ENCODE measurements at places on chromosomes 7 and 10.

DNA sequence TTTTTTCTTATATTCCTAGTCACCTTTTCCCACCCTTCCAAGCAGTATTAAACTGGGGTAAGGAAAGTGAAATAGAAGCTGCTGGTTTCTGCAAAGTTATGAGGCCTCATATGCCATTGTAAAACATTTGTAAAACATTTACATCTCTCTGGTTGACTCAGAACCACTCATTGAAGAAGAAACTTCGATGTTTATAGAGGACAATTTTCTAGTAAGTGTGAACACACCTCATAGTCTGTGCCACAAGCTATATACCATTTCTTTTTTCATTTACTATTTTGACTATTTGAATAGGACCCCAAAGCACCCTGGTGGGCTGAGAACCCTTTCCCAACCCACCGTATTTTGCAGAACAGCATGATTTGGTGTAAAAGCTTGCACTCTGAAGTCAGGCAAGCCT is 12.9 kb upstream of the ITGB1 start:
- DNase-seq: no peak

GRCh38 chr10:65805993-65806392 is 1119.8 kb upstream of the LRRTM3 start:
- no peak for DNase-seq

DNA sequence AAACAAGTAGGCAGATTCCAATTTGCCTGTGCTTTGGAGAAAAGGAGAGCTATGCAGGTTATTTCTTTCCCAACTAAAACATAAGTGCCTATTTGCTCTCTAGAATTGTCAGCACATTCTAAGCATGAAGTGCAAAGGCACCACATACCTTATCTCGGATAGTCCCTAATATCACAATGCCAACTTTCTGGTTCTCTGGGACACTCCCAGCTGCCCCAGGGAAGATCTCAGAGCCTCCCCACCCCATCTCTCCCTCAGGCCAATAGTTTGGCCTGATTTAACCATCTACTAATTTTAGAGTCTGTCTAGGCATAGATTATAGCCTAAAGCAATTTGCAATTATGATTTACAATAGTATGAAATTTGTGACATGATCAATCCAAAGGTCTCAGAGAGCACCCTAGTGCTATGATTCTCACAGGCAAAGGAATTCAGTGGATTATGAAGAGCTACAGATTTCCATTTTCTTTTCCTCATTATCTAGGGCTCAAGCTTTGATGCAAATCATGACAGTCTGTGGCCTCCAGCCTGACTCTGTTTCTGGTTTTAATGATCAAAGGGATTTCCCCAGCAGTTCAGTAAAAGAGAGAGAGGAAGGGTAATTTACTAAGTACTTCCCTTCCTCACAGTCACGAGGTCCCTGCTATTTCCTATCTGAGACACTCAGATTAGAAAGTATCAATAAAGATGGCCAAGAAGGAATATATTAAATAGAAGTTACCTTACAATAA is 29.0 kb upstream of the IL6 start:
- no peak for DNase-seq

DNA sequence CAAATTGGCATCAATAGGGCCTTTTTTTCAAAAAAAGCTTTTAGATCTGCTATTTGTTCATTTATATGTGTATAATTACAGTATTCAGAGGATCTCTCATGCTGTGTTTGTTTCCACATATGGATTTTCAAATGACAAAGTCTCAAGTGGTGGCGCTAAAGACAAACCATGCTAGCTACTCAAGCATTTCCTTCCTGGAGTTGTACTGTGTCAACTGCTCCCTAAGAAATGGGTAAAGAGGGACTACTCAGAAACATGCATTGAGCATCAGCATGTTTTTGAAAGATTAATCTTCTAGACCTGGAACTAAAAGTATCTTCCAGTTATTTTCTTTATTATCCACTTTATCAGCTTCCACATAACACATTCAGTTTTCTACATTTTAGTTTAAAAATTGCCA is 12.7 kb downstream of the CNTNAP2 start:
- no peak for DNase-seq

- DNase-seq: no peak
Observed at GRCh38 chr7:74521855-74522254, 68.1 kb downstream of the GTF2IRD1 start.

- DNase-seq: no peak
Observed at GRCh38 chr10:77943121-77943901, 16.8 kb upstream of the DLG5 start.

DNA sequence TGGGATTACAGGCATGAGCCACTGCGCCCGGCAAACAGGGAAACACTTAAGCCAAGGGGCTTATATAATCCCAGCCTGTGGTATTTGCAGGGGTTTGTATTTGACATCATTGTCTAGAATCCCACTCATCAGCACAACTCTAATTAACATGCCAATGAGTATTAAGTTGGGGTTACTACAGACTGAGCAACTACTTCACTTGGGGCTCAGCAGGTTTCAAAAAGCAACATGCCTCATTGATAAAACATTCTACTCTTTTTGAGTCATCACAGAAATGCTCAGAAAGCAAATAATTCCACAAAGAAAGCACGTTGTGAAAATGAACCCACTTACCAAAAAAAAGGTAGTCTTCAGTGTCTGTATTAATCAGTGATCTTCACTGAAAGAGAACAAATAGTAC is 236.9 kb upstream of the CELF2 start:
- DNase-seq: no peak

- no peak for DNase-seq
Observed at GRCh38 chr10:131233611-131234258, 77.8 kb downstream of the TCERG1L start.

- no peak for DNase-seq
Observed at GRCh38 chr7:47346377-47346914, 235.5 kb downstream of the TNS3 start.

DNA sequence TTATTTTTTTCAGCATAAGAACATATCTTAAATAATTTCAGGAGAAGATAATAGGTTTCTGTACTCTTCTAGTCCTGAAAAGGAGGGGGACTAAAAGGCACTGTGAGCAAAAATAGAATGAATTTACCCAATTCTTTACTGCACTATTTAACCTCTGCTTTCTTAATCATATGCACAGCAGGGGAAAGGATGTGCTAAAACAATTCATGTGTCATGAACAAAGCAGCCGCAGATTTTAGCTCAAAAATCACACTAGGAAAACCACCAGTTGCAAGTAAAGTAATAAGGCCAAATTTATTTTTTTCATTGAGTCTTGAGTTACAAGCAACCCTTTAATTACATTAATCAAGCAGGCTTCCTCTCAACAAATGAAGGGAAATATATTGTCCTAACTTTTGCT is 80.1 kb downstream of the CABCOCO1 start:
- DNase-seq: no peak

GRCh38 chr7:127250312-127251035 is 2.3 kb downstream of the GRM8 start:
- no peak for DNase-seq

GRCh38 chr7:116455499-116455898 is 44.0 kb upstream of the CAV2 start:
- no peak for DNase-seq

GRCh38 chr10:26491276-26491675 is 53.1 kb downstream of the APBB1IP start:
- DNase-seq: no peak

DNA sequence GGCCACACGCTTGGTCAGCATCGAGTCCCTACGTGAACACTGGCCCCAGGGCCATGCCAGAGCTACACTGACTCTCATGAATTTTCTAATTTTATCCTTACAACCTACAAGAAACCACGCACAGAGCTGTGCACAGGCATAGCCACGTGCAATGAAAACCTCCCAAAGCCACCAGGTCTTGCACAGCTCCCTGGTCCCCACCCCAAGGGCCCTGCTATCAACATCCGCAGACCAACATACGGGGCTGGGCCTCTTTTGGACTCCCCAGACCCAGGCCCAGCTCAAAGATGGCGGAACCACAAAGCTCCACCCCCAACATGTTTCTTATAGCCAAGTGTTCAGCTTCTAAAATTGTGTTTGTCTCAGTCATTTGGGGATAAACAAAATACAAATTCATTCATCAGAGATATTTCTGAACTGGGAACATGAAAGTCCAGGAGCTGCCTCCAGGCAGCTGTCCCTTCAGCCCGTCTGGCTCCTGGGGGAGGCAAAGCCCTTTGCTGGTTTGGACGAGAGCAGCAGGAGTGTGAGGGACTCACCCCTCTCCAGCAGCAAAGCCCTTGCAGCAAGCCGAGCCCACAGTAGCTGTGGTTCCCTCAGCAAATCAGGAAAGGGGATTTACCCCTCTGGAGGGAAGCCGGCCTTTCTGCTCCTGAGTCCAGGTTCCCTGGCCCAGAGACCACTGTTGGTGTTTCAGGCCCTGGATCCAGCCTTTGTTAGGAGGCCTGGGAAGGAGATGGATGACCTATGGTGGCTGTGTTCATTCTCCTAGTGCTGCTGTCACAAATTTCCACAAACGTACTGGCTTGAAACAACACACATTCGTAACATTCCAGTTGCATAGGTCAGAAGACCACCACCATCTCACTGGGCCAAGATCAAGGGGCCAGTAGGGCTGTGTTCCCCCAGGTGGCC is 75.1 kb downstream of the OAT start:
- DNase-seq: no peak

GRCh38 chr10:5071411-5072198 is 22.6 kb upstream of the AKR1C3 start:
- no peak for DNase-seq

DNA sequence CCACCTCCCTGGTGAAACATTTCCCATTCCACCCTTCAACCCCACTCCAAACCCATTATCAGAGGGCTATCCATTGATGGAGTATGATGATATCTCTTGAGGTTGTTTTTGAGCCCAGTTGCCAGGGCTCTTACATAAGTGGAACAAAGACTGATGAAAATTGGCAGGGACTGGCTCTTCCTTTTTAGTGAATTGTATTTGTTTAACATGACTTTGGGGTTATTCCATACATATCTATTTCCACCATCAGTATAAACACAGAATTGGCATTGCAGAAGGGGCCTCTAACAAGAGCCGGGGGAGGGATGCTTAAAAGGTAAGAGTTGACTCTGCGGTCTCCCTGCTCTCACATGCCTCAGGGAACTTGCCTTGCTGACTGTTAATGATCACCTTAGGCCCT is 28.9 kb downstream of the FZD1 start:
- no peak for DNase-seq

GRCh38 chr10:4201866-4202825 is 417.1 kb upstream of the KLF6 start:
- DNase-seq: no peak

- DNase-seq: no peak
Observed at GRCh38 chr10:1367938-1368841, 312.0 kb downstream of the WDR37 start.

GRCh38 chr10:46515793-46516192 is 40.7 kb downstream of the GPRIN2 start:
- DNase-seq: no peak

DNA sequence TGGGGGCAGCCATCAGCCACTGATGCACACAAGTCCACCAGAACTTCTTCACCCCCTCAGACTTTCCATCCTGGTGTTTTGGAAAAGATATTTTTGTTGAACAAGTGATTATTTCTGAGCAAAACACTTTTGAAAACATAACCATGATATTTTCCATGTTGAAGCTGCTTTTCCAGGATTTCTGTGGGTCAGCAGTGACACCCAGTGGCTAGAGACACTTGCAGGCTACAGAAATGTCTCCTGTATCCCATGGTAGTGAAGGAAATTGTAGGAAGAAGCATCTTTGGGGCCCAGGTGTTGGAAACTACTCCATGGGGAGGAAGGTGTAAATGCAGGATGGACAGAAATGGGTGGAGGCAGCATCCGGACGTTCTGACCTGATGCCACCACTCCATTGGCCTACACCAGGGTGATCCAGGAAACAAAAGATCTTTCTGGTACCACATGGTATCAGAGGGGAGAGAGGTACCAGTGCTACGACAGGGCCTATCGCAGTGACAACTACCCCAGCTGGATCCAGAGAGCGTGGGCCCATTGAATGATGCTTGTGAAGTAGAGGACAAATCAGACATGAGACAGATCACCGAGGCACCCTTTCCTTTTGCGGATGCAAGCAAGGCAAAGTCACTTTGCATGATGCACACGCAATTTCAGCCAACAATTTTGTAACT is 111.7 kb upstream of the COBL start:
- DNase-seq: no peak

GRCh38 chr7:43824963-43825362 is 44.4 kb downstream of the MRPS24 start:
- DNase-seq: no peak

DNA sequence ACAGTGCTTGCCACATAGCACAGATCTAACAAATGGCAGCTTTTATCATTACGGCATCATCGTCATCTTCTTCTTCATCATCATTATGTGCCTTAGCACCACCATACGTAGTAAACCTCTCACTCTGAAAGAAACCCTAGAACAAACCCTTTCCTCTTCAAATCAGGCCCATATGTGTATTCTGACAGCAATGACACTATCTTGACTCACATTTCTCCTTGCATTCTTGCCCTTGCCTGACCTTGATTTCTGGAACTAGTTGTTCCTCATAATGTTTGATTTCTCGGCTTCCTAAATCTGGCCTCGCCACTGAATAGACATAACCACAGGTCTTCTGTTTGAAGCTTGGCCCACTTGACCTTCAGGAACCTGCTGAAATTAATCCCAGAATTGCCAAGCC is 115.3 kb downstream of the DGKI start:
- DNase-seq: no peak

- DNase-seq: no peak
Observed at GRCh38 chr10:131788386-131788785, 112.4 kb upstream of the PPP2R2D start.

GRCh38 chr10:75971402-75972211 is 540.2 kb downstream of the LRMDA start:
- no peak for DNase-seq

- no peak for DNase-seq
Observed at GRCh38 chr10:4663162-4663992, 162.6 kb upstream of the AKR1E2 start.

GRCh38 chr10:121735263-121735662 is 137.0 kb upstream of the FGFR2 start:
- no peak for DNase-seq

GRCh38 chr7:31036924-31037323 is 15.2 kb upstream of the ADCYAP1R1 start:
- no peak for DNase-seq

GRCh38 chr7:32680259-32681173 is 185.2 kb downstream of the AVL9 start:
- no peak for DNase-seq

DNA sequence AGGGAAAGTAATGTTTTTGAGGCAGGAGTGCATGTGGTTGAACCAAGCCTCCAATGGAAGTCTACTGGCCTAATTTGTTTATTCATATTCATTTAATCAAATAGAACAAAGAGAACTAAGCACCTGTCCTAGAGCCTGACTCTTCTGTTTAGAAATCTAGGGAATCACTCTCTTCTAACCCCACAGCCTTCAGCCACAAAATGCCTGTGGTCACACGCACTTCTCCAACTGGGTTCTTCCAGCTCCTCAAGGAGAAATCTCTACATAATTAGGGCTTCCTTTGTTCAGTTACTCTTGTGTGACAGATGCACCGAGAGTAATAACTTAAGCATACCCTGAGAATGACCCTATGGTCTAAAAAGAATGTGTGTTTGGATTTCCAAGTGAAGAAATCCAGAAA is 133.7 kb upstream of the NAMPT start:
- no peak for DNase-seq
